NCI-H82 (cell line): ENCODE measurements at places on chromosomes 16 and 17.
A peak's percentile ranks its signal among the peaks of the same experiment; 100 is the strongest.

DNA sequence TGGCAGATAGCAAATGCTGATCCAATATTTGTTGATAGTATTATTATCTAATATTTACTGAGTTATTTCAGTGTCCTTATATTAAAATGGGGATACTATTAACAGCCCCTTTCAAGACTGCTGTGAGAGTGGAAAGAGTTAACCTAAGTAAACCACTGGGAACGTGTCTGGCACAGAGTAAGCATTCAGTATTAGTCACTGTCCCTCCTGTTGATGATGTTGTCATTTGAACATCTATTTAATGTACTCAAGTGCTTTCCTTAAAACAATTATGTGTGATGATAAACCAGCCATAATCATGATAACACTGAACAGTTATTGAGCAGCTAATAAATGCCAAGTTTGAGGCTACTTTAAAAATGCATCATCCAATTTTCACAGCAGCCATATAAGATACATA lies 135.7 kb upstream of the XYLT1 start:
- no peak for DNase-seq

DNA sequence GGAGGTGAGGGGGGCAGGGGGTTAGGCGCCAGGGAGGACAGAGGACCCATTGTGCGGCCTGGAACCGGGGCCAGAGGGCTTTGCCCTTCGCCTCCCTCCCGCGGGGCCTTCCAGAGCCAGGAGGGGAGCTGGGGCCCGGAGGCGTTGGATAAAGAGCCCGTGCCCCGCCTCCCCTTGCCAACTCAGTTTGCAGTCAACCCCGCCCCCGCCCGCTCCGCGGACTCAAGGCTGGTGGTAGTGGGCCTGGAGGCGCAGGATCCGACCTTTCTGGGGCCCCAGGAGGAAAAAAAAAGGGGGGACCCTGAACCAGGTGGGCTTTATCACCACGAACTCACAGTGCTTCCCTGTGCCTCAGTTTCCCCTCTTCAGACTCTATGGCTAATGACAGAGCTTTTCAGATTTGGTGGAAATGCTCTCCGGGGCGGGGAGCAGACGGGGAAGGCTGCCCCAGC lies 2.0 kb upstream of the SPHK1 start:
- DNase-seq = no peak

DNA sequence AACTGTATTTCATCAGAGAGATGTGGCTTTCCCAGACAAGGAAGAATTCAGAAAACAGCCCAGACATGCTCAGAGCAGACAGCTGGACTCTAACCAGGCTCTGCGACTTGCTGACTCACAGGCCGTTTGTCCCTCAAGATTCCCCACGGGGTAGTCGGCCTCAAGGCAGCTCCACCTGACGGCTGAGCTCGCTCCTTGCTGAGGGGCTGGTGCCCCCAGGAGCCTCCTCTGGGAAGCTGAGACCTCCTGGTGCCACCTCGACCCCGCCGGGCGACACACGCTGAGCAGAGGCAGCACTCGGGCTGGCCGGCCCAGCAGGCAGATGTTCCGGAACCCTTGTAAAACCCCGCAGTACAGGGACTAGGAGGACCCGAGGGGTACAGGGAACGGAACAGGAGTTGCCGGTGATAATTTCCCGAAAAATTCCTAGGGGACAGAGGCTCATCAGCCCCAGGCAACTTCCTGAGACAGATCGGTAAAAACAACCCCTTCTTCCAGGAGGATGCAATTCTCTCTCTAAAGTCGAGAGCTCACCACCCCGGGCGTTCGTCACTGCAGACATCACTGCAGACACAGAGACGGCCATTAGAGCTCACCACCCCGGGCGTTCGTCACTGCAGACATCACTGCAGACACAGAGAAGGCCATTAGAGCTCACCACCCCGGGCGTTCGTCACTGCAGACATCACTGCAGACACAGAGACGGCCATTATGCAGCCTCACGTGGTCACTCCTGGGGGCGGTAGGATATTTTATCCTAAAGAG lies 19.9 kb downstream of the RPH3AL start:
- DNase-seq = no peak

DNA sequence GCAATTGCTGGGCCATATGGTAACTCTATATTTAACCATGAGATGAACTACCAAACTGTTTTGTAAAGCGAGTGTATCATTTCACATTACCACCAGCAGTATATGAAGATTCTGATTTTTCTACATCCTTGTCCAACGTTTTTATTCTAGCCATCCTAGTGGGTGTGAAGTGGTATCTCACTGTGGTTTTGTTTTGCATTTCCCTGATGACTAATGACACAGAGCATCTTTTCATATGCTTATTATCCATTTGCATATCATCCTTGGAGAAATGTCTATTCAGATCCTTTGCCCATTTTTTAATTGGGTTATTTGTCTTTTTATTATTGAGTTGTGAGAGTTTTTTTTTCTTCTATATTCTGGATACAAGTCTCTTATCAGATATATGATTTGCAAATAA lies 83.6 kb downstream of the AKAP1 start:
- no peak for DNase-seq

DNA sequence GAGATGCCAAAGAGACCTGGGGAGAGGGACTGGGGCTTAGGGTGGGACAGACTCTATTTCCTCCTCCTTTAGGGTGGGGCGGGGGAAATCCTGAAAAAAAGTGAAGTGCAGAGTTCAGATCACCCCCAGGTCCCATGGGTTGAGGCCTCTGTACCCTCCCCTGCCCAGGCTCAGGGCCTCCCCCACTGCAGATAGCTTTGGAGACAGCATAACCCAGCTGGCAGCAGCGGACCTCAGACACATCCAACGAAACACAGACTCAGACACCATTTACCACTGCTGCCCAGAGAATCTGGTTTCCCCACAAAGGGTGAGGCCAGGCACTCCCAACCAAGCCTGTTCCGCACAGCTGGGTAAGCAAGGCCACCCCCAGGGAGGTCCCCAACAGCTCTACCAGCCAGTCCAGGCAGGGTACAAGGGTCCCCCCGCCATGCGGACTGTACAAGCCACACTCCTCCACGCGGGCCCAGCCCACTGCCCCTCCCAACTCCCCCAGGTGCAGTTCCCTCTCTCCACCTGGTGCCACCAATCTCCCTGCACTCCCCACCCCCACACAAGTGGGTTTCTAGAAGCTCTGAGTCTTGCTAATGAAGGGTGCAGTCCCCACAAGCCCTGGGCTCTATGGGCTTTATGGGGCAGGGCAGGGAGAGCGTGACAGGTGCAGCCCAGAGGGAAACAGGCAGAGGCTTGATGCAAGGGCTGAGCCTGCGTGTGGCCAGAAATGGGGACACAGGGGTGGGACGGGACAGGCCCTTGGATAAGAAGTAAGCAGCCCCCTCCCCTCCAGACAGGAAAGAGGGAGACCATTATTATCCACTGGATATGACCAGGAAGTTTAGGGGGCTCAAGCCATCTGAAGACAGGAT lies 8.9 kb downstream of the RHBDF2 start:
- no peak for DNase-seq

GRCh38 chr17:63681530-63681929 lies 18.4 kb downstream of the LIMD2 start:
- DNase-seq = no peak

GRCh38 chr17:50721194-50722010 lies 2.0 kb downstream of the LUC7L3 start:
- DNase-seq = peak; percentile 35

- no peak for DNase-seq
These were observed 3.4 kb downstream of the LYRM1 start for GRCh38 chr16:20903899-20904506.

DNA sequence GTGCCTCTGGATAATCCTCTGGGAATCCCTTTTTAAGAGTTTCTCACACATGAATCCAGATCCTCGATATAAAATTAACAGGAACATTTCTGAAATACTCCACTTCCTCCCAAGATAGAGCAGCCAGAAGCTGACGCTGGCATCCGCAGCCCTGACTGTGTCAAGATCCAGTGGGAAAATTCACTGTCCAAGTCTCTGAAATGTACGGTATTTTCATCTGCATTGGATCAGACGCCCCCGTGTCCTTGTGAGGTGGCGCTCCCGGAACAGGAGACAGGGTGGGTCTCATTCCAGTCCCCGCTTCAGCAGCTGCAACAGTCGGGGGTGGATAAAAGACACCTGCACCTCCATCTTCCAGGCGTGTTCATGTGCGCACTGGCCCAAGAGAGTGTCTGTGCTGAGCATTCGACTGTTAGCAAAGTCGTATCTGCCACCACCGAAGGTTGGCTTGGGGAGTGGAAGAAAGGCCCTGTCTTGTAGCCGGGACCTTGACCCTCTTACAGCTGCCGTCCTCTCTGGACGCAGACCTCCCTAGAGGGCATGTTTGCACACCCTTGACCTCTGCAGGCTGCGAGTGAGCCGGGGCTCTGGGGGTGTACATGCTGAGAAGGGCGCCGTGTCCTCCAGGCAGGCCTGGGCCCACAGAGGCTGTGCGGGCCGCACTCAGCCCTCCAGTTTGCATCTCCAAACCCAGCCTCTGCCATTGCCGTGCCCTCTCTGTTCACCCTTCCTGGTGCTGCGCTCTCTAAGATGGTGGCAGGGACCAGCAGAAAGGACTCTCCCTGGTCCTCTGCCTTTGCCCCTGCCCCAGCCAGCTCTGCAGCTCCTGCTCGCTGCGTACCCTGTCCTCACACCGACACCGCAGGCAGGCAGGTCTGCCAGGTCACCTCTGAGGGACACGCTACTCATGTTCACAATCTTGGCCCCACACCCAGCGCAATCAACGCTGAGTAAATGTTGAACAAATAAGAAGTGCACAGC lies 72.0 kb upstream of the CHMP6 start:
- DNase-seq = no peak

GRCh38 chr16:57775661-57776469 lies 26.4 kb downstream of the KIFC3 start:
- DNase-seq = peak; percentile 44

GRCh38 chr16:74936902-74937560 lies 47.9 kb downstream of the WDR59 start:
- no peak for DNase-seq

DNA sequence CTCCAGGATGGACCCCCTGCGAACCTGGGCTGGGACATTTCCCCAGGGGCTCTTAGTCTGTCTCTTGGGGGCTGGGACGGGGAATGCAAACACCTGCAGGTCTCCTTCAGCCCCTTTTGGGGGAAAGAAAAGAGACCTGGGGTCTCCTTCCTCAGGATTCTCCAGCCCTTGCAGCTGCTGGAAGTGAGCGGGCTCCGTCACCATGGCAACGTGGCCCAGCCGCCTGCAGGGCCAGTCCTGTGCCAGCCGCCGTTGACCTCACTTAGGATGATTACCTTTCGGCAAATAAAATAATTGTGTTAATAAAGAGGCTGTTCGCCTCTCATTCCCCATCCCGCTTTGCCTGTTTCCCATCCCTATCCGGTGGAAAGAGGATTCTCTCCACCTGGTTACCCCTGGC lies 25.7 kb downstream of the MRM1 start:
- no peak for DNase-seq

- no peak for DNase-seq
These were observed 292.7 kb downstream of the HAPSTR1 start for GRCh38 chr16:9384141-9384540.

DNA sequence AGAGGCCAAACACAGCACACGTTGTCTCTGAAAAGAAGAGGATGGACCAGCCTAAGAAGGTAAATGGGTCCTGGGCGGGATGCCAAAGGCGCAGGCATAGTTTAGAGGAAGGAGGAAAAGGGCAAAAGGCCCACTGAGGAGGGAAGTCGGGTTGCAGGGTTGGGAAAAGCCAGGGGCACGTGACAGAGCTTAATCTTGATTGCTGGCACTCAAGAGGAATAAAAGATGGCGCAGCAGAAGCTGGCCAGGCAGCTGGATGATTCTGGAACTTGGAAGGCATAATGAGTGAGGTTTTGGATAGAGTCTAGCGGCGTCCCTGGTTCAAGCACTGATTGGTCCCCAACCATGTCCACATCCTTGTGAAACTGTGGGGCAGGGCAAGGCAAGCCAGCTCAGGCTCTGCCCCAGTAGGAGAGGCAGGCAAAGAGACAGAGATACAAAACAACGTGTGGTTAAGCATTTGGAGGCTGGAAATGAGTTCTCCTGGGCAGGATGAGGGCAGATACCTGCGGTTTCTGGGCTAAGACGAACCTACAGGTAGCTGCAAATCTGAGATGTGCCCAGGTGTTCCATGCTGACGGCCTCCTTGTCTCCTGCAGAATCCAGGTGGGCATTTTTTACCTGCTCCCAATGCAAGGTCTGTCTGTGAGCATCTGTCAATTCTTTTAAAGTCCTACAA lies 52.7 kb upstream of the CIBAR2 start:
- no peak for DNase-seq

- DNase-seq = no peak
These were observed at the start of gene SNX20 for GRCh38 chr16:50681021-50681885. Gene SNX20 (minus strand): TSS chr16:50681312. CDS start chr16:50677526, 3,786 bp downstream.

DNA sequence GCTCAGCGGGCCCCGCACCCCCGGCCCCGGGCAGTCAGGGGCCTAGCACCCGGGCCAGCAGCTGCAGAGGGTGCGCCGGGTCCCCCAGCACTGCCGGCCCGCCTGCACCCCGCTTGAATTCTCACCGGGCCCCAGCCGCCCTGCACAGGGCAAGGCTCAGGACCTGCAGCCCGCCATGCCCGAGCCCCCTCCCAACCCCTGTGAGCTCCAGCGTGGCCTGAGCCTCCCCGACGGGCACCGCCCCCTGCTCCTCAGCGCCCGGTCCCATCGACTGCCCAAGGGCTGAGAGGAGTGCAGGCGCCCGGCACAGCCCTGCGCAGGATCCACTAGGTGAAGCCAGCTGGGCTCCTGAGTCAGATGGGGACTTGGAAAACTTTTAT lies 1.7 kb upstream of the BRCA1 start:
- no peak for DNase-seq

- peak; percentile 43 for DNase-seq
These were observed 579 bp upstream of the LRRC59 start for GRCh38 chr17:50397919-50398285.

DNA sequence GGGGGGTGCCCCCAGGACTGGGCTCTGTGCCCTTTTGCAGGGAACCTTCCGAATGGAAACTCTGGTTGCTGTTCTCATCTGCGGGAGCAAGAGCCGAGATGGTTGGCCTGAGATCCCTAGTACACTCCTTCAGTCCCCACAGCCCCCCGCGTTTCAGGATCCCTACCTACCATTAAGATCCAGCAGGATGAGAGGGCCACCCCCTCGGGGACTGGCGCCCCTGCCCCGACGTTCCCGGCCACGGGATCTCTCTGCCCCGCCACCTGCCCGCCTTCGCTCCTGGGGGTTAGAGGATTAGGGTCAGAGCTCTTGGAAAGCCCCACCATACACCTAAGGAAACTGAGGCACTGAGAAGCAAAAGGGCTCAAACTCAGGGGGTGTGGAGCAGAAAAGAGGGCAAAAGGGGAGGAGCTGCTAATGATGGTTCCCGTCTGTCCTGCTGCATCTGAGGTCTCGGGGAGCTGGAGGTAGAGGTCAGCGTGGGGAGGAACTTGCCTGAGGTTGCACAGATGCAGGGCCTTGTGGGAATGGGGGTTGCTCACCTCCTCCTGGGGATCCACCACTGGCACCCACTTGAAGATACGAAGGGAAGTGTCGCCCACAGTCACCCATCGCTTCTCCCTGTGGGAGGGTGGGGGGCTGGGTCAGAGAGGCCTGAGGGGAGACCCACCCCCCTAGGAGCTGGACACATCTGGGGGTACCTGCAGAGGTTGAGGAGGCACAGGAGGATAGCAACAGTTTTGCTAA lies 1.0 kb downstream of the BCL7C start:
- DNase-seq = no peak
